ENCODE measurements at places on chromosomes 7 and 10.

GRCh38 chr10:114337510-114338462 is 66.5 kb downstream of the AFAP1L2 start:
- peak; percentile 10 for DNase-seq

GRCh38 chr10:88964869-88965415 is 12.4 kb upstream of the ACTA2 start:
- no peak for DNase-seq

- DNase-seq: no peak
These were observed 63.5 kb downstream of the LHPP start for GRCh38 chr10:124524991-124525653.

- DNase-seq: no peak
These were observed 61.7 kb downstream of the VIM start for GRCh38 chr10:17289763-17290162.

DNA sequence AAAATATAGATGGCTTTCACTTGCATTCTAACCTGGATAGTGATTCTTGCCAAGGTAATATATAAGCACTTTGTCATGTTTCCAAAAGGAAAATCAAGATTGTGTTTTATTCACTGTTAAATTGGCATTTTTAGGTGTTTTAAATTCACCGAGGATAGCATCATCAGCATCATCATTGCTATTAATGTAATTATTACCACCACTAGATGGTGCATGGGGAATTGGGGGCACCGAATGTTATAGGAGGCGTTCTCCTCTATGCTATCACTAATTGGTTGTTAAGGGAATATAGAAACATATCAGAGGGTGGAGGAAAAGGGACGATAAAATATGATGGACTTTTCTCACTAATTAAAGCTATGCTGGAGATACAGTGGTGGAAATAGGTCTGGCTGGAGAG is 95.5 kb downstream of the CELF2 start:
- DNase-seq: peak; percentile 39

- DNase-seq: no peak
These were observed 6.3 kb upstream of the MYO1G start for GRCh38 chr7:44985033-44985695.

- no peak for DNase-seq
These were observed 3.2 kb upstream of the HUS1 start for GRCh38 chr7:47982610-47983009.

DNA sequence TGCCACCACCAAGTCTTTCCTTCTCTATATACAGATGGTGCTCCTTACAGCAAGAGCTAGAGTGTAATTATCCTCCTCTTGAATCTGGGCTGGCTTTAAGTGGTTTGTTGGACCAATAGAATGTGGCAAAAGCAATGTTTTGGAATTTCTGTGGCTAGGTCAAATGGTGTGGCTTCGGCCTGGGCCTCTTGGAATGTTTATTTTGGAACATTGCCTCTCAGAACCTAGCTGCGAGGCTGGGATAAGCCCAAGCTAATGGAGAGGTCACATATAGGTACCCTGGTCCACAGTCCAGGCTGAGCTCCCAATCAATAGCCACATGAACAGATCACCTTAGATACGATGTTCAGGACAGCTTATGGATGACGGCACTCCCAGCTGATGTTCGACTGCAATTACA is 556.7 kb downstream of the TYW1 start:
- DNase-seq: no peak

GRCh38 chr7:151051108-151051507 is 2.8 kb downstream of the ASIC3 start:
- DNase-seq: peak; percentile 57

GRCh38 chr10:52391927-52392602 is 78.0 kb downstream of the DKK1 start:
- no peak for DNase-seq

DNA sequence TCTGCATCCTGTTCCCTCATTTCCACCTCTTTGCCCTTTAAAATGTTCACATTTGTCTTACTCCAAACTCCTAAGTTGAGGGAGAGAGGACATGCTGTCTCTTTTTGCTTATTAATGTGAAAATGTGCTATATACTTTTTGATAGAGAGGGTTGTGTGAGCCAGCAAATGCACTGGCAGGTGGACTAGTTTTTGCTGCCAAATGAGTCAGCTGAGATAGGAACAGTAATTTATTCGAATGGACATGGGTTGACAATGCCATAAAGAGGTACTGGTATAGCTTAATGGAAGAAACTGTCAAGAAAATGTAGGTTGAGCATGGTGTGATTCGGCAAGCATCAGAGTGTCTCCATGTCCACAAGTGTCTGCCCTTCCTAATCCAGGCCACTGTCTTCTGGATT is 9.2 kb upstream of the TRUB1 start:
- no peak for DNase-seq

DNA sequence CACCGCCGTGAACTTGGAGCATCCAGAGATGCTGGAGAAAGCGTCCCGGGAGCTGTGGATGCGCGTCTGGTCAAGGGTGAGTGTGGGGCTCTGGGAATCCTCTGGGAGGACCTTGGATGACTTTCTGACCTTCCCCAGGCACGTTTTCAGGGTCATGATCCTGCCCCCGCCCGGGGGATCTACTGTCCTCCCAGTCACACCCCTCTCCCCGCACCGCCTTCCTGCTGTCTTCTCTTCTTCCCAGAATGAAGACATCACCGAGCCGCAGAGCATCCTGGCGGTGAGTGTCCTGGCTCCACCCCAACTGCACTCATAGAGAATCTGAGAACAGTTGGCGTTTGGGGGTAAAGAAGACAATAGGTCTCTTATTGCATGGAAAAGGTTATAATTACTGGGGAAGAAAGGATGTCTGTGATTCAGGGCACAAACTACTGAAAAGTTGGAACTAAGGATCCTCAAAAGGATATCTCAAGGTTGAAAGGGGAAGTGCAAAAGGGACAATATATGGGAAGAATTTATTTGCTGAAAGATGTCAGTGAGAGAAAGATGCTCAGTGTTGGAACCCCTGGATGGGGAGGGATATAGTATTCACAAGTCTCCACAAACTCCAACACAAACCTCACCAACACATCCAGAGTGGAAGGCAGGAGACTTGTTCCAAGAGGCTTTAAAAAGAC is 1.9 kb downstream of the GSTK1 start:
- no peak for DNase-seq

GRCh38 chr10:112223725-112224124 is 40.2 kb upstream of the GPAM start:
- no peak for DNase-seq

DNA sequence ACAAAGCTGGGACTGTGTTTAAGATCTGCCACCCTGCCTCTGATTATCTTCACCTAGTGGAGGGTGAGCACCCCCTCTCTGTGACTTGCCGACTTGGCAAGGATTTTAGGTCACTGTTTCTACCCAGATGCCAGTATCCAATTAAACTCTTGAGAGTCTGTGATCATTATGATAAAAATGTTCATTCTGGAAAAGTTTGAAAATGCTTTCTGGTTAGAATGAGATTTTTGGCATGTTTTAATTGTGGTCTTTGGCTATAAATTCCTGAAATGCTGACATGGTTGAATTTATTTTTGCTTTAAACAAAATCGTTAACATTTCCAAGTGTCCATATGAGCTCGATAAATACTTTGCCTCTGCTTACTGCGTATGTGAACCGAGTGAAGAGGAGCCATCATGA is 221.4 kb downstream of the BICC1 start:
- DNase-seq: no peak

DNA sequence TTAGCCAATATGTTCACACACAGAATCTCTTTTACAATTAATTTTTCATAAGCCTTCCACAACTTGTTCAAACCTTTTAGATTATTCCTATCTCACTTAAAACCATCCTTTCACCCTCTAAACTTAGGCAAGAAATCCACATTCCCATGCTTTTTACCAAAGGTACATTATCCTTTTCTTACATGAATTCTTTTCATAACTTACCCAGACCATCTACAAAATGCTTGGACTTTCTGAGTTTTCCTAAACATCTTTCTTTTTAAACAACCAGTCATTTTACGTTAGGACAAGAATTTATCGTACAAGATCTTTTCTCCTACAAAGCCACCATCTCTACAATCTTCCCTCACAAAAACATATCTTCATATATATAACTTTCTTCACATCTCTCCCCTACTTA is 18.8 kb upstream of the GARS1 start:
- no peak for DNase-seq

DNA sequence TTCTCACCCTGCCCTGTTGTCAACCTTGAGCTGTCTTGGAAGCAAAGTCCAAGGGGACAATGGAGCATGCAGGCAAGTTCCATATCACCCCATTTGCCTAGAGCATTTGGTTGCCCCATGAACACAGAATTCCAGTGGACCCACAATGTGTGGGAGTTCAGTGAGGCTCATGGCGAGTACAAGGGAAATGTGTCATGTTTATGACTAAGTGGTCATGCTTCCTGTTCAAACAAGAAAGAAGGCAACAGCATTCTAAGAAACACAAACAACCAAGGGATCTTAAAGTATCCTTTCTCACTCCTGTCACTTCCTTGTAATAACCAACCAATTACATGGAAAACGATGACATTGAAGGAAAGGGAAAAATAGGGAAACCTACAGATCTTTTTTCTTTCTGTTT is 513.0 kb downstream of the INHBA start:
- no peak for DNase-seq

- DNase-seq: peak; percentile 57
These were observed 2.1 kb upstream of the LIPM start for GRCh38 chr10:88800152-88801125.

- DNase-seq: no peak
These were observed 8.0 kb downstream of the TSPAN15 start for GRCh38 chr10:69459101-69459790.

DNA sequence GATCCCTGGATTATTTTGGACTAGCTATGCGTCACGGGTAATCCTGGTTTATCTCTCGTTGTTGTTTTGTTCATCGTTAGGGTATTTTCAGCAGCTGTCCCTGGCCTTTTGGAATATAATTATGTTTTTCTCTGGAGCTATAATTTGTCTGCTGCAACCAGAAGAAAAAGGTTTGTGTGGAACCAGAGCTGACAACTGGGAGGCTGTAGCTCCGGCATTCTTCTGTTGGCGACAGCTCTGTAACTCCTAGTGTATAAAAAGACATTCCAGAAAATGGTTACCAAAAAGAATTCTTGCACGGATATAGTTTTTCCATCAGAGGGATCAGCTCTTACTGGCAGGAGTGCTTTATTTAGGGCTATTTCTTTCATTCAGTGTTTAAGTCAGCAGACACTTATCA is 130.9 kb upstream of the PRR15 start:
- no peak for DNase-seq

GRCh38 chr7:32915041-32915536 is 23.5 kb upstream of the KBTBD2 start:
- DNase-seq: peak; percentile 17

GRCh38 chr10:88791924-88792323 is 10.6 kb upstream of the LIPM start:
- peak; percentile 18 for DNase-seq

GRCh38 chr7:156397249-156397648 is 243.3 kb upstream of the RNF32 start:
- no peak for DNase-seq

DNA sequence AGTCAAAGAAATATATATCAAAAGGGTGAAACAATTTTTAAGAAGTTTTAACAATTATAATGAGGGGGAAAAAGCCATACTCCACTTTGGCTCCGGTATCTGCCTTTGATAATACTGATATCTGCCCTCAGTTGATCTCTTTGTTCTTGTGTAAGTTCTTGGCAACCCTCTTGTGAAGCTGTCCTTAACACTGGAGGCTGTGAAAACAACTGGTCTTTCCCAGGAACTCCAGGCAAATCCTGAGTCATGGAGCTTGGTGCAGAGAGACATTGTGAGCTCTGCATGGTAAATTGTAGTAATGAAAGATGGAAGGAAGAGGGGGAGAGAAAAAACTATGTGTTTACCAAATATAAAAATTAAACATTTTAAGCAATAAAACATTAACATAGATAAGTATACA is 11.9 kb upstream of the ERVW-1 start:
- no peak for DNase-seq

GRCh38 chr7:1329966-1330800 is 97.5 kb downstream of the UNCX start:
- no peak for DNase-seq

DNA sequence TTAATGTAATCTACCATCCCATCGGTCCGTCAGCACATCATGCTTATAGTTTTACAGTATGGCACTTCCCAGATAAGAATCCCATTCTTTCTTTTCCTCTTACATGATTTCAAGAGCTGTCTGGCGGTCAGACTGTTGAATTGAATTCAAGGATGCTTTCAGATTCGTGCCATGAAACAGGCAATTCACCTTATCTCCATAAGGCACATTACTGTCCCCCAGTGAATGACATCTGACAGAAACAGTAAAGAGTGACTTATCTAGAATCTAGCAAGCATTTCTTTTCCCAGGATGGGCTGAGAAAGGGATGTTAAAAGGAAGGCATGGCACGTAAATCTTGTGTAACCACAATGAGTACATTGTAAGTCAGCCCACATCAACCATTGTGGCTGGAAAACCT is 61.1 kb upstream of the SEM1 start:
- no peak for DNase-seq

DNA sequence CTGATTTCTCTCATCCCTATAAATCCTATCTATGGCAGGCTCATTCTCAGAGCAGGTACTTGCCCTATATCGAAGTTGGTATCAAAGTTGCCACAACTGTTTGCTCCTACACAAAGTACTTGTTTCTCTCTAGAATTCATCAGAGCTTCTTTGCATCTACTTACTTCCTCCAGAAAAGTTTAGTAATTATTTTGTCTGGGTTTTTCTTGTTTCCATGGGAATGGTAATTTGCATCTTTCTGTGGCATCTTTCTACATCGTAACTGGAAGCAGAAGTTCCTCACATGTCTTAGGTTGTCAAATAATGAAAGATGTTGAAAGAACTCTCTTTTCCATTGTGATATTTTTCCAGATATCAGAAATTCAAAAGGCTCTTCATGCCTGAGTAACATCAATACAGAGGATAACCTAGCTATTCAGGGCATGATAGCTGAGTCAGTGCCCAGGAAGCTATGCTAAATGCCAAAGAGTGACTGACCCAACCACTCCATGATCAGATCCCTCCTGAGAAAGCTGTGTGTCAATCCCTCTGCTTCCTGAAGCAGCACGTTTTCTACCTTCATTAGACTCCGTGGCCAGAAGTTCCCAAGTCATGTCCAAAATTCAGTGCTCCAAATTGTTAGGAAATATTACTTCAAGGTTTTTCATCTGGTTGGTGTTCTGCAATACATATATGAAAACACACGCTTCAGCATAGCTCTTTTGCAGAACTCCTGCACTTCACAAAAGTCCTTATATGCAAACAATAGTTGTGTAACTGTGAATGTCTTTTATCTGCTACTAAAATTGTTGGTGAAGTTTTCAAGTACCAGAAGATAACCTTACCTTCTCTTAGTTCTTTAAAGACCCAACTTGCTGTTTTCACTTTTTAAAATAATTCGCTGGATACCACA is 216.5 kb downstream of the VTI1A start:
- no peak for DNase-seq

- no peak for DNase-seq
These were observed 122.3 kb downstream of the JMJD1C start for GRCh38 chr10:63343476-63343875.

GRCh38 chr7:138756591-138757242 is 41.1 kb upstream of the TMEM213 start:
- peak; percentile 16 for DNase-seq

GRCh38 chr10:51522858-51523257 is 176.5 kb downstream of the CSTF2T start:
- no peak for DNase-seq

All from activated CD4-positive, alpha-beta T cell treated with anti-CD3 and anti-CD28 coated beads, Interleukin-2, Interleukin-6, amounts not matched to agents 100 ng/mL and 50 ng/mL, durations not matched to agents 16 hours and 8 hours (primary cell).